ENCODE measurements at places on chromosomes 3 and 15.

DNA sequence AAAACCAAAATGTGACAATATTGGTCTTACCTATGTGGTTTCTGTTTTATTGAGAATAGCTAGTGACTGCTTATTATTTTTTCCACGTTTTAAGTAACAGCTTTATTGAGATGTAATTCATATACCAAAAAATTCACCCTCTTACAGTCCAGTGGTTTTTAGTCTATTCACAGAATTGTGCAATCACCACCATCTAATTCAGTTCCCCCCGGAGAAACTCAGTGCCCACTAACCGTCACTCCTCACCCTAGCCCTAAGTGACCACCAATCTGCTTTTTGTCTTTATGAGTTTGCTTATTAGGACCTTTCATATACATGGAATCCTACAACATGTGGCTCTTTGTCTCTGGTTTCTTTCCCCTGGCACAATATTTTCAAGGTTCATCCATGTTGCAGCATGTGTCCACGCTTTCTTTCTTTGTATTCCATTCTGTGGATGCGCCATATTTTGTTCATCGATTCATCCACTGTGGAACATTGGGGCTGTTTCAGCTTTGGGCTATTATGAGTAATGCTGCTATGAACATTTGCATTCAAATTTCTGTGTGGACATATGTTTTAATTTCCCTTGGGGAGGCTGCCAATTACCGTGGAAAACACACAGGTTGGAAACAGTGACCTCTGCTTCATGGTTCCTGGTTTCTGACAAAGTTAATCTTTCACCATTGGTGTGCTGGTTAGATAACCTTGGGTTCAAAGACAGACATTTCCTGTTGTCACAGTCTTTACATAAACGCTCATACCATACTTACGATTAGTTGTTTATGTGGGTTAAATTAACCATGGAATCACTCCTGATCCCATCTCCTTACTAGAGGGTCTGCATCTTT, 3.2 kb upstream of the BCL2L10 start:
- DNase-seq, result no peak

- no peak for DNase-seq
These were observed 82.7 kb upstream of the SELENOK start for GRCh38 chr3:53974324-53974723.

GRCh38 chr3:71360180-71360579, 223.3 kb downstream of the FOXP1 start:
- DNase-seq, result no peak

GRCh38 chr15:27059610-27060202, 88.7 kb downstream of the GABRG3 start:
- DNase-seq, result peak; percentile 21

DNA sequence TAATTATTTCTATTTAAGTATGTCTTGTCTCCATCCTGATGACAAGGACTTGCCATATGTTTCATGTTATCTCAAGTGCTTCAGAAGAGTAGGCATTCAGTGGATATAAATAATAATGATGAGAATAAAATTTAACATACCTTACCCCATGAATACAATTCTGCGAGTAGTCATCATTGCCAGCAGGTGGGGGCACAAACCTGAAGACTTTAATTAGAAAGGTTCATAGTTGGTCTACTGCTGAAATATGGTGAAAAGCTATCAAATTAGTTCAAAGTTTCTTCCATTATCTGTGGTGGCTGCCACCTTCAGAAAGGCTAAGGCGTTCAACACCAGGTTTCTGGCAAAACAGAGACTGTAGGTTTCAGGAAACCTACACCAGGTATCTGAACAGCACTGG, 100.9 kb downstream of the P3H2 start:
- DNase-seq, result no peak

GRCh38 chr3:58353722-58354553, 21.2 kb downstream of the PXK start:
- peak; percentile 45 for DNase-seq

- DNase-seq, result peak; percentile 55
These were observed 364.6 kb upstream of the ZNF385D start for GRCh38 chr3:22115581-22115980.

- no peak for DNase-seq
These were observed 45.9 kb upstream of the RASA2 start for GRCh38 chr3:141440942-141441341.

GRCh38 chr3:40877631-40878463, 321.5 kb upstream of the CTNNB1 start:
- peak; percentile 47 for DNase-seq

DNA sequence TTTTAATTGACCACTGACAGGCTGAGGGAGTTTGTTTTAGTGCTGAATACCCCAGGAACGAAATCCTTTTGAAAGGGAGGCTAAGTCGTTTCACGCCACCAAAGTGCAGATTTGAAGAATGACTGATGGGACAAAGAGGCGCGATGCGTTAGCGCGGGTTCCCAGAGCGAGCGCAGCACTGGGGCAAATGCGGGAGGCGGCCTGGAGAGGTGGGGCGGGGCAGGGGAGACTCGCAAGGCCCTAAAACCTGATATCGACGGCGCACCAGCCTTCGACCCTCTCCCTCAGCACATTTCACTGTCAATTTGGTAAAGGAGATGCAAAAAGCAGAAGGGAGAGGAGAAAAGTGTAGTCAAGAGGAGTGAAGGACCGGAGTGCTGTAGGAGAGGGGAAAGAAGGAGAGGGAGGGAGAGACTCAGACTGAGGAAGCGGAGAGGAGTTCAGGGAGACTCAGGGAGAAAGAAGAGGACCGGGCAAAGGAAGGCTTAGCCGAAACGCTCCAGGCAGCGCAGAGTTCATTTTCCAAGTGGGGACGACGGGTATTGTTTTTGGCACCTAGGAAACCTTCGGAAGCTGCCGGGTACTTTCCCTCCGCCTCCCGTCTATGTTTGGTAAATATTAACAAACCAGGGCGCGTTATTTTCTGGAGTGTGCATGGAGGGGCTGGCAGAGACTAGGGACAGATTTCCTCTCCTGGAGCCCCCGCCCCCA, 3.8 kb upstream of the FOXB1 start:
- no peak for DNase-seq

DNA sequence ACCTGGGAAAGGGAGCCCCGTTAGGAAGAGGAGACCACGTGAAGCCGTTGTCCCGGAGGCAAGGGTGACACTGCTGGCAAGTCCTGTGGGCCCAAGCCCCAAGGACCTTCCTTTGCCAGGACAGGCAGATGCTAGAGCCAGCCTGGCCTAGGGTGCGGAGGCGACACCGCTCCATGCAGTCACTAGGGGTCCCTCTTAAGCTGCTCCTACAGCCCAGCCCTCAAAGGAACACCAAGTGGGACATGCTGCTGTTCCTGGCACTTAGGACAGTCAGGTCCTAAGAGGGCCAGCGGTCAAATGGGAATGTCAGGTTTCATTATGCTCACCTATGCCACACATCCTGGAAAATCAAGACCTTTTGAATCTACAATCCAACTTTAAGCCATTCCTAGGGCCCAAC, 59.7 kb downstream of the RPN1 start:
- no peak for DNase-seq

- DNase-seq, result peak; percentile 86
These were observed 21.6 kb downstream of the SPTSSB start for GRCh38 chr3:161349529-161350312.

GRCh38 chr3:61875976-61876671, 314.8 kb downstream of the PTPRG start:
- peak; percentile 34 for DNase-seq

DNA sequence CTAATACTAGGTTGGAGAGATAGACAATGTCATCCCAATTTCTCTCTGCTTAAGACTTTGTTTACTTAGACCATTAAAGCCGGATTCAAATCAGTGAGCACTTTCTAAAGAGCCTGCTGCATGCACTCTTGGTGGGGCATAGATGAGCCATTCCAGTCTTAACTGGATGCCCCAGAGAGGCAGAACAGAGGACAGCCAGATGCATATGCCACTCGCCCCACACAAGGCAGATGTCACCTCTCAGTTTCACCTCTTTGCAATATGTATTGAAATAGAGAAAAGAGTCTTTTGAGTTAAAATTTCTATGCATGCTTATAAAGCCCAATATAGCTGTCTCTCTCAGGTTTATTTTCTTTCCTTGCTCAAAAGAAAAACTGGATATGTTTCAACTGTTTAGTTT, 89.5 kb downstream of the LARS2 start:
- no peak for DNase-seq

GRCh38 chr15:68615301-68615700, 36.5 kb downstream of the CORO2B start:
- no peak for DNase-seq

- DNase-seq, result no peak
These were observed 98.3 kb upstream of the CHL1 start for GRCh38 chr3:98259-98654.

- peak; percentile 35 for DNase-seq
These were observed 312.7 kb downstream of the TLE3 start for GRCh38 chr15:69784798-69785566.

GRCh38 chr3:143267989-143268388, 148.4 kb downstream of the CHST2 start:
- peak; percentile 57 for DNase-seq

DNA sequence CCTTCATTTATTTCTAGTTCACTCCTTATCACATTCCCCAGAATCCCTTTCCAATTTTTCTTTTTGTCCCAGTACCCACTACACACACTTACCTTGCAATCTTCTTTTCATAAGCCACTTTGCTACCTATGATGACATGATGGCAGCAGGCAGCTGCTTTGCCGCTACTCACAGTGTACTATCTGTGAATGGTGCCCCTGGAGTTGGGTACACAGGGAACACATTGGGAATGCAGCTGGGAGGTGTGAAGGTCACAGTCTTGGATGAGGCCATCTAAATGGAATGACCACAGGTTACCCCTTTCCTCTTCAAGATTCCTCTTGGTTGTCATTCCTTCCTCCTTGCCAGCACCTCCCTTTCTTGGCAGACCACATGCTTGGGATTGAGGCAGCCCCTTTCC, 20.8 kb upstream of the TNIK start:
- DNase-seq, result no peak

GRCh38 chr3:42195879-42196330, 70.1 kb downstream of the CCK start:
- peak; percentile 35 for DNase-seq

DNA sequence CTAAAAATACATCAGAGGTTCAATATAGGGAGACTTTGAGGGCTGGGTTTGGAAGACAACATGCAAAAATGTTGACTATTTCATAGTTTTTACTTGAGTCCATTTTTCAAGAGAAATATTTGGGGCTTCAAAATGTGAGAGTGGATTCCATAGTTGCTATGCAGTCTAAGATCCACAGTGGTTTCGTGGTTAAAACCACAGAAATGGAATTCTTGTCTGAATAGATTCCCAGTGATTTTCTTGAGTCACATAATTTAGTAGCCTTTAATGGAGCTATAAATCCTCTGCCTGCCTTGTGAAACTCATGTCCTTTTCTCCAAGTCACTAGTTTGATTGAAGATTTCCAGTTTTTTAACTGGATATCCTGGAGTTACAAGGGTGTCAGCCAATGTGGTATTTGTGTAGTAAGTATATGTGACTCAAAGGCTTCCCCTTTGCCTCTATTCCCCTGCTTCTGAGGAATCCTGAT, 94.7 kb upstream of the RBMS3 start:
- peak; percentile 97 for DNase-seq

- peak; percentile 79 for DNase-seq
These were observed 171.1 kb upstream of the CCDC54 start for GRCh38 chr3:107206141-107206540.

DNA sequence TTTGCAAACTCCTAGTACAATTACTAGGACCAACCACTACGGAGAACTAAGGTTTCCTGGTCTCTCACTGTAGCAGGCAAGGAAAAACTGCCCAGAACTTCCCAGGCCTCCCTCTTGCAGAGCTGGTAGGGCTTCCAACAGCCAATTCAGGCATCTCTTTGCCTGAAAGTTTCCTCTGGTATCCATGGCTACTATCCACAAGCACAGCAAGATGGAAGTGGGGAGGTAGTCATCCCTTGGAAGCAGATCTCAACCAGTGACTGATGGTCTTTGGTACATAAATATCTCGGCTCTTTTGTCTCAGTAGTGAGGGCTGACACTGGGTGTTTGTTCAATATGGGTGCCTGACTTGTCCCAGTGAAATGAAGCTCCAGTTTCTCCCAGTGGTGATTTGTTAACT, 201.3 kb upstream of the MRPL3 start:
- DNase-seq, result no peak

DNA sequence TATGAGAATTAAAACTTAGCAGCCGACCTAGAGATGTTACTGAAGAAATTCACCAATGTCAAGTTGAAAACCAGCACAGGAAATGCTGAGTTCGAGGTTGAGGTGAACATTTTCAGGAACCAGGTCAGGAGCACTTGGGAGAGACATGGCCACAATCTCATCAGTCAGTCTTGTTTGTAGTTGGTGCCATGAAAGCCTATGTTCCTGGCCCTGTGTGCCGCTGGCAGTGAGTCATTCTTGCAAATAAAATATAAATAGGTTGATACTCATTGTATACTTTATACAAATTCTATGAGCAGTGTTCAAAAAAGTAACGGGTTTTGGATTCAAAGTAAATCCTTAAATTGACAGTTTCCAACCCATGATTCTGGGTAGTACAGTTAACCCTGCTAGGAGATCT, 1.5 kb upstream of the FSIP1 start:
- DNase-seq, result peak; percentile 66

DNA sequence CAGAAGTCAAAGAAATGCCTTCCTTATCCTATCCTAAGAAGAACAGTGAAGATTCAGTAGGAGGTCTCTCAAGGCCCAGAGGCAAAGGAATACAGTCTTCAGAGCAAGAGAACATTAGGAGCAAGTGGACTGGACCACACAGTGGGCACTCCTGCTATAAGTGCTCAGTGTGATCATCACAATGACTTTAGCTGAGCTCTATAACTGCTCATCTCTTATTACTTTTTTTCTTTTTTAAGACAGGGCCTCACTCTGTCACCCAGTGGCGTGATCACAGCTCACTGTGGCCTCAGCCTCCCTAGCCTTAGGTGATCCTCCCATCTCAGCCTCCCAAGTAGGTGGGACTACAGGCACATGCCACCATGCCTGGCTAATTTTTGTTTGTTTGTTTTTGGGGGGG, 48.1 kb downstream of the COL8A1 start:
- DNase-seq, result no peak

GRCh38 chr3:150249779-150250470, 158.2 kb upstream of the TSC22D2 start:
- no peak for DNase-seq

- DNase-seq, result peak; percentile 9
These were observed 105.7 kb downstream of the ZNF385D start for GRCh38 chr3:21645121-21645897.

DNA sequence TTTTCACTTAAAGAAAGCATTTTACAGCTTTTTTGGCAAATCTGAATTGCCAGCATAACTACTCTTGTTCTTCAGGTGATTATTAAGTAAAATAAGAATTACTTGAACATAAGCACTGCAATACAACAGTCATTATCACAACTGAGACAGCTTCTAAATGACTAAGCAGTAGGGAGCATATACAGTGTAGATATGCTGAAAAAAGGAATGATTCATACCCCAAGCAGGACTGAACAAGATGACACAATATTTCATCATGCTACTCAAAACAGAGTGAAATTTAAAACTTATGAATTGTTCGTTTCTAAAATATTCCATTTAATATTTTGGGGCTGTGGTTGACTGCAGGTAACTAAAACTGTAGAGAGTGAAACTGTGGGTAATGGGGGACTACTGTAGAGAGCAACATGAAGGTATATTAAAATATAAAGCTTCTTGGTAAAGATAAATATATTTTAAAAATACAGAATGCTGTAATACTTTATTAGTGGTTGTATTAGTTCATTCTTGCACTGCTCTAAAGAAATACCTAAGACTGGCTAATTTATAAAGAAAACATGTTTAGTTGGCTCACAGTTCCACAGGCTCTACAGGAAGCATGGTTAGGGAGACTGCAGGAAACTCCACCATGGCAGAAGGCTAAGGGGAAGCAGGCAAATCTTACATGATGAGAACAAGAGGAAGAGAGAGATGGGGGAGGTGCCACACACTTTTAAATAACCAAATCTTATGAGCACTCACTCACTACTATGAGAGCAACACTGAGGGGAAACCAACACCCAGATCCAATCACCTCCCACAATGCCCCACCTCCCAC, 84.8 kb downstream of the DCLK3 start:
- peak; percentile 93 for DNase-seq

All from iris pigment epithelial cell (primary cell).